ENCODE measurements at places on chromosomes 2 and 18.

GRCh38 chr2:235765181-235765820 lies 271.5 kb downstream of the AGAP1 start:
- no peak for DNase-seq

DNA sequence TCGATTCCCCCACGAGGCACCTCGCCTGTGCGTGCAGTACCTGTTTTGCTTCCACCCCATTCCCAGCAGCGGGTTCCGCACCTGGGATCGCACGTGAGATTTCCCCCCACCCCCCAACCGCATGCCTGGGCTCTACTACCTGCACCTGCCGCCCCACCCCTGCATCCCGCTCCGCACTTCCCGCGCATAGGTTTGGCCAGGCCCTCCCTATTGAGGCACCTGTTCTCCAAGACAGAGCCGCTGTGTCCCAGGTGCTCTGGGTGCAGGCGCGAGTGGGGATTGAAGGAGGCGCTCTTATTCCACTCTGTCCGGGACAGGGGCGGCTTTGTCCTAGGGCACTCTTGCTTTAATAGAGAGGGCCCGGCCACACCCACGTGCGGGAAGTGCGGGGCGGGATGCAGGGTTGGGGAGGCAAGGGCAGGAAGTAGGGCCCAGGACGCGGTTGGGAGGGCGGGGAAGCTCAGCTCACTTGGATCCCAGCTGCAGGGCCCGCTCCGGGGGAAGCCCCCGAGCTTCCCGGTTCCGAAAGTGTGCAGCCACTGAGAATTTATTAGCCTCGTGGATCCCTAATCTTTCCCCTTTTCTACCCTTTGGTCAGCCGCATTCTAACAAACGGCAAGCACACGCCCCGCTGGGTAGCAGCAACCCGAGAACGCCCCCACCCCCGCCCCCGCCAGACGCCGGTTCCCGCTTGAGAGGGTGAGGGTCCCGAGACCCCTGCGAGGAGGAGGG lies 670 bp upstream of the MOCOS start:
- peak; percentile 2 for DNase-seq

DNA sequence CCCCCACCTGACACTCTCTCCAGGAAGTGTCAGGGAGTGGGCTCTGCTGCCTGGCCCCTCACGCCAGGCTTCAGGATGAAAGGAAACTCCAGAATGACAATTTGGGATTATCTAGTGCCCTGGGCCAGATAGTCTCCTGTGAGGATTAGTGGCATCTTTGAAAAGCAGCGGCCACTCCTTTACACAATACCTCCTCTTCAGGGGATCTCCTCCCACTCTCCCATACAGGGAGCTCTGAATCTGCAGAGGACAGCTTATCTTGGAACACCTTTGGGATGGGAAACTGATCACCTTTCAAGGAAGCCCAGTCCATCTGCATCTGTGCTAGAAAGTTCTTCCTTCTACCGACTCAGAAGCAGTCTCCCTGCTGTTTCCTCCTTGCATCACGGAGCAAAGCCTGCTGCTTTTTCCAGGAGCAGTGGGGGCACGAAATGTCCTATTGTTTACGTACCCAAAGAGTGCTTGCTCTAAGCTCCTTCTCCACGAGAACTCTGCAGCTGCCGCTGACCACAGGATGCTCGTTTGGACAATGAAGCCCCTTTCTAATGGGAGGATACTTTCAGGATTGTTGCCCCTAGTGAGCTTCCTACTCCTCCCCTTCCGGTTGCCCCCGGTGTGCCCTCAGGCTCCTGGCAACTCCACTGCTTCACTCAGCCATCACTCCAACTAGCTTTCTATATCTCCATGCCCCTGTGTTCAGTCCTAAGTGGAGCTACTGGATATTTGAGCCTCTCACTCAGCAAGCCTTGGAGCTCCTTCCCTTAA lies 31.5 kb downstream of the SIX3 start:
- no peak for DNase-seq

- no peak for DNase-seq
Measured at GRCh38 chr2:80519121-80519643, 214.6 kb upstream of the LRRTM1 start.

DNA sequence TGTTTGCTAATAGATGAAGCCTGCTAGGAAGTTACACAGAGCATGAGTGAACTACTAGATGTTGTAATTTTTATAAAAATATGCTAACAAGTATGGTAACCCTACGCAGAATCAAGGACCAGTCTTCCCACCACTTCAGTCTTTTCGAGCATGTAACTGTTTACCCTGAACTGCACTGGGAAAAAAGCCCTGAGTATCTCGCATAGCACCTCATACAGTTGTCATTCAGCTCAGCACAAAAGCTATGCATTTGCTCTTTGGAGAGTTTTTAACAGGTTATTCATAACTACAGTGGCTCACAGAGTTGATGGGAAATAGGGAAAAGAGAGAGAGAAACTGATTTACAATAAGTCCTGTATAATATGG lies 42.7 kb downstream of the DYNC1I2 start:
- DNase-seq, result no peak

DNA sequence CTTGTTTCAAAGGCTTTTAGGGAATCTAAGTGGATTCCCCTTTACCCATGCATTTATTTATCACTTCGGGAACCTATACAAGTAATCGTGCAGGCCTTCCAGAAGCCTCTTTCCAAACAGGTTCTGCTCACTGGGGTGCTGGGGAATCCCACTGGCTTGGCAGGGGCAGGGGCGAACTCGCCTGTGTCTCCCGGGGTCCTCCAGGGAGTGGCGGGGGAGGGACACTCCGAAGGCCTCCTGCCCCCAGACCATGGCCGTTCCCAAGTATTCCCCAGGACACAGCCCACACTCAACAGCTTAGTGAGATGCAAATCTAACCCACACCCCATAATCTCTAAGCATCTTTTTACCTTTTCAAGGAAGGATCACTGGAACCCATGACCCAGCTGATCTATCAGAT lies 6.5 kb downstream of the DNMT3A start:
- no peak for DNase-seq

- no peak for DNase-seq
Measured at GRCh38 chr2:236993286-236993685, 92.4 kb upstream of the COPS8 start.

DNA sequence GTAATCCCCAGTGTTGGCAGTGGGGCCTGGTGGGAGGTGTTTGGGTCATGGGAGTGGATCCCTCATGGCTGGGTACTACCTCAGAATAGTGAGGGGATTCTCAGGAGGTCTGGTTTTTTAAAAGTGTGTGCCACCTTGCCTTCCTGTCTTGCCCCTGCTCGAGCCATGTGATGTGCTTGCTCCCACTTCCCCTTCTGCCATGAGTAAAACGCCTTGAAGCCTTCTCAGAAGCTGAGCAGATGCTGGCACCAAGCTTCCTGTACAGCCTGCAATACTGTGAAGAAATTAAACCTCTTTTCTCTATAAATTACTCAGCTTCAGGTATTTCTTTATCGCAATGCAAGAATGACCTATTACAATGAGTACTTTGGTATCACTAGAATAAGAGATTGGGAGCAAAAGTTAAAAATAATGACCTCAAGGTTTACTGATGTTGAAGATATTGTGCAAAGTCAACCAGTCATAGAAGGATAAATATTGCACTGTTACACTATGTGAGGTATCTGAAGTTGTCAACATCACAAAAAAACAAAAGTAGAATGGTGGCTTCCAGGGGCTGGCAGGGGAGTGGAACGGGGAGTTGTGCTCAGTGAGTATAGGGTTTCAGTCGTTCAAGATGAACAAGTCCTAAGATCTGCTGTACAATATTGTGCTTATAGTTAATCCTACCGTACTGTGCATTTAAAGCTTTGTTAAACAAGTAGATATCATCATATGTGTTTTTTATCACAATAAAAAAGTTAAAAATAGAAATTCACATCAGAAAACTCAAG lies 938.3 kb upstream of the CNTNAP5 start:
- DNase-seq, result no peak

DNA sequence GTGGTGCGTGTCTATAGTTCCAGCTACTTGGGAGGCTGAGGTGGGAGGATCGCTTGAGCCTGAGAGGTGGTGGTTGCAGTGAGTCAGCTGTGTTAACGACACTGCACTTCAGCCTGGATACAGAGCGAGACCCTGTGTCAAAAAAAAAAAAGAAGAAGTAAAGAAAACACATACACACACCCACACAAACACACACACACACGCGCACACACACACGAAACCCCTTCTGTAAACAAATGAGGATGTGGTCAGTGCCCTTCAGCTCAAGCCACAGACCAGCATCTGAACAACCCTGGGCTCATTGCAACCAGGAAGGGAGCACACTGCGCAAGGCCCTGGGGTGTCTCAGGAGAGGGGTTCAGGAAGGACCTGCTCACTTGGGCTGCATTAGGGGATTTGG lies 47.9 kb upstream of the KCNF1 start:
- no peak for DNase-seq

DNA sequence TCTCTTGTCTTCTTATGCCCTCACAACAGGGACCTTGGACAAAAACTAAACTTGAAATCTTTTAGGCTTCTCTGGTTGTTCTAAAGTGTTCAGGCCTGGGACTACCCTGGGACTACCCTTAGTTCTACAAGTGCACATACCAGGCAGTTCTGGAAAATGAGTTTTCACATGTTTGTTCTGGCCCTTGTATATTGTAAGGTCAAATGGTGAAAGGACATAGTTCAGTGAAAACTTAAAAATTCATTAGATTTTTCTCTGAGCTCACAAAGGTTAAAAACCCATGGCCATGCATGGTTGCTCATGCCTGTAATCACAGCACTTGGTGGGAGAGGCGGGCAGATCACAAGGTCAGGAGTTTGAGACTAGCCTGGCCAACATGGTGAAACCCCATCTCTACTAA lies 875.5 kb upstream of the FAM98A start:
- DNase-seq, result no peak

GRCh38 chr18:56709463-56709862 lies 58.3 kb downstream of the WDR7 start:
- no peak for DNase-seq

DNA sequence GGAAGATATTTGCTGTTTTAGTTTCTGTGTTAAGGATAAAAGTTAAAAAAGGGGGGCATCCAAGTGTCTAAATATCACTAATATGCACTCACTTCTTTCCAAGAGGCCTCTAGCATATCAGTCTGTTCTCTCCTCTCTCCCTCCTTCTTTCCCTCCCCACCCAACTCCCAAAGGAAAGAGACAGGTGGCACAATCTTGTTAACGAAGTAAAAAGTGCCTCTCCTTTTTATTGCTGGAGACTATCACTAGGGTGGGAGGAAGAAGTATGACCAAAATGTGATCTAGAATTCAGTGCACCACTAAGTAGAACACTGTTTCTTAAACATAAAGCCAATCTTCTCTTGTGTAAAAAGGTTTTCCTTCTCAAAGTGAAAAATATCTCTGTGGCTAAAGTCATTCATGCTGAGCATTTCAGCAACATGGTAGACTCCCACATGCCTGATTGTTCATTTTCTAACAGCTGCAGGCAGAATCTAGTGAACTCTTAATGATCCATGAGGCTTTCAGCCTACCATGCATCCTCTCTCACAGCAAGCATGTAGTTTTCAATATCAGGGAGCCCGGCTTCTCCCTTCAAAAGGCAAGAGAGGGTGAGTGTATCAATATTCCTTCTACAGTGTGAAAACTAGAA lies 39.5 kb downstream of the RNU4ATAC start:
- no peak for DNase-seq

Measured in stimulated activated naive CD4-positive, alpha-beta T cell (primary cell).